ENCODE measurements at places on chromosomes 2 and 18. TPM values are rescaled to one million over a fixed set of nuclear protein-coding genes. Genes with fewer than 3 reads are reported as not detected.

Gene BOLL
- total RNA-seq: not detected

Gene LIPG
- total RNA-seq: 0.65 TPM

Gene DNAH6
- total RNA-seq: 1.5 TPM

Gene OXER1
- total RNA-seq: 1.0 TPM

Gene GPN1
- total RNA-seq: 21.4 TPM

Gene LRATD1
- total RNA-seq: 9.1 TPM

Gene CTNNA2
- total RNA-seq: not detected

Data from ovary (tissue), 10 donors.